Stimulated activated CD4-positive, alpha-beta T cell treated with anti-CD3 and anti-CD28 coated beads, Interleukin-15, amount 100 ng/mL, for 1 hour (primary cell): ENCODE measurements at places on chromosomes 5 and 9.

DNA sequence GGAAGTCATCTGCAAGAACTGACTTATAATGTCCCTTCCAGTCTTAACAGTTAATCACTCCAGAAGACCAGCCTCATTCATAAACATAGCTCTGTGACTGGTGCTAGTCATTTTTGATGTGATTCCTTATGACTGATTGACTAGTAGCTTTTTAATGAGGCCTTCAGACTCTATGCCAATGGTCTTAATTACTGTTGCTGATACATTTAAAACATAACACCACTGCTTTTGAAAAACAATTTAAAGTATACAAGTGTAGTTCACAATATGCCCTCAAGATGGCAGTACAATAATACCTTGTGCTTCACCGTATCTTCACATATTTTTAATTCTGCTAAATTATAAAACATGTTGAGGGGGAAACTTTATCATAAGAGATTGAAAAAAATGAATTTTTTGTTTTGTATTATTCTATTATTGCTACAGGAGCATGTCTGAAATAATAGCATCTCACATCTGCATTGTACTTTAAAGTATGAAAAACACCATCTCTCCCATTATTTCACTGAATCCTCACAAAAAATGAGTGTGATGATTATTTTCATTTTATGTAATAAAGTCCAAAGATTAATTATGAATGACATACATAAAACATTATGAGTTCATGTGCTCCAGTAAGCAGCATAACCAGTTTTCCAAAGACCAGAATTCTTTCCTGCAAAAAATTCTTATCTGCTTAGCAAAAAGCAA is 55.2 kb upstream of the SHISAL2B start:
- no peak for DNase-seq

DNA sequence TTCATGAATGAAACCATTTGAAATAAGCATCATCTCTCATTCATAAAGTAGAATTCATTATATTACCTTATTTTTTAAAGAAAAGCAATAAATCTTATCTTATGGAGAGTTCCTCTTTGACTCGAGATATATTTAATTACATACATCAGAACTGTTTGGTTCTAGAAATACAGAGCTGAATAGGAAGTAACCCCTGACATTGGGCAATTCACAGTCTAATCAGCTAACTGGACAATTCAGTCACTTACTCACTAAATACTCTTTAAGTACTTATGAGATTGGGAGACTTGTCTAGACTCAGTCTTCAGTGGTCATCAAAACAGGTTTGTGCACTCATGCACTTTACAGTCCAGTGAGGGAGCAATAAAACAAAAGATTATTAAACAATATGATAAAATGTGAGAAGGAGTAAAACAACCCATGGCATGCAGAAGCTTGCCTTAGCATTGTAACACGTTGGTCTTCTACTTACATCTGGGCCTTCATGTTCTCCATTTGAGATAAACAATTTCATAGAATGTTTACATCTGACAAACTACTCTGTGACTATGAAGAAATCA is 11.5 kb upstream of the FBXO38 start:
- DNase-seq = no peak

GRCh38 chr9:99515093-99515492 is 293.0 kb downstream of the SEC61B start:
- no peak for DNase-seq

GRCh38 chr9:5630081-5630507 is 1.2 kb downstream of the RIC1 start:
- no peak for DNase-seq

DNA sequence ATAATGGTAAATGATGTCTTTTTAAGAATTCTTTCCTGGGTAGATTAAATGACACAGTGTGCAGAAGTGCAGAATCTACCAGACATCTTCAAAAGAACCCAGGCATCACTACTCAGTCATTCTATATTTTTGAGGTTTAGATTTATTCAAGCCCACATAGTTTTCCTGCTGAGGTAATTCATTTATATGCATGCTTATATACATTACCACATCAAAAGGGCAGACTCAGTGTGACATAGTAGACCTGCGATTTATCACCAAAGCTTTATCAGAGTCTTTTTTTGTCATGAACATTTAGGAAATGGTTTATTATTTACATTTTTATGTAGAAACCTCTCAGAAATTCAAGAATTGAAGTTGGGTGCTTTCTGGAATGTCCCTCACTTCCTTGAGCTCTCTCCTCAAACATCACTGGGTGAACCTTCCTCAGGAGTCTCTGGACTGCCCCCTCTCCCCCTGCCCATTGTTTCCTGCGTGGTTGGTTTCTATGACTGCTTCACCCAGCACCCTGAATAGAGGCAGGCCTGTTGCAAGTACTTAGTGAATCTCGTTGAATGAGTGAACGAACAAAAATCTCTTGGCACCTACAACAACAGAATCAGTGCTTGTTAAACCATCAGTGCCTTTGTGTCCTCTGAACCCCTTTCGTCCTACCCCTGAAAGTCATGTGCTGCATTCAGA is 42.5 kb downstream of the ADAMTS16 start:
- no peak for DNase-seq

DNA sequence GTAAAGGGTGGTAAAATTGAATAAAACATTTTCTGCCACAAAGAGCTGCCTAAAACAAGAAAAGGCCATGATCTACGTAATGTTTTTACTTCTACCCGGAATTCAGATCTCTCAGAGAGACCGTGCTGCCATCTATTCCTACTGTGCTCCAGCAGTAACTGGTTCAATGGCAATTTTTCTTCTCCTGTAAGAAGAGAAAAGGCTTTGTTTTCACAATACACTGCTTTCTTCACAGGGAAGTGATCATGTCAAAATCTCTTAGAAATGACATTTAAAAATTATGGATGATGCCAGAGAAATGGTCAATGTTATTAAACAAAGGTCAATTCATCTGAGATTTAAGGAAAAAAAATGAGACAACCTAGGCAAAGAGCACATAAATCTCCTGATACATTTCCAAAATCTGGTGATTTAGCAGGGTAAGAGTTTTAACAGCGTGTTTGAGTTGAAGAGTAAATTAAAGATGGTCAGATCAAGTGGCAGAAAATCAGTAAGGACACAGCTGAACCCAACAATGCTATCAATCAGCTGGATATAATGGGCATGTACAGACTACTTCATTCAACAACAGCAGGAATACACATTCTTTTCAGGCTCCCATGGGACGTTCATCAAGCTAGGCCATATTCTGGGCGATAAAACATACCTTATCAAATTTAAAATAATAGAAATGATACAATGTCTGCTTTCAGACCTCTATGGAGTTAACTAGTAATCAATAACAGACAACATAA is 523.1 kb downstream of the CHSY3 start:
- DNase-seq = no peak

GRCh38 chr9:76399856-76400255 is 5.6 kb upstream of the RFK start:
- no peak for DNase-seq

GRCh38 chr5:26295541-26295940 is 742.8 kb downstream of the CDH9 start:
- no peak for DNase-seq

- no peak for DNase-seq
These were observed 13.1 kb upstream of the HSD17B4 start for GRCh38 chr5:119439140-119439631.

- DNase-seq = no peak
These were observed 14.1 kb upstream of the FAM120AOS start for GRCh38 chr9:93467462-93467861.
